ENCODE measurements at places on chromosomes 3 and 15.

DNA sequence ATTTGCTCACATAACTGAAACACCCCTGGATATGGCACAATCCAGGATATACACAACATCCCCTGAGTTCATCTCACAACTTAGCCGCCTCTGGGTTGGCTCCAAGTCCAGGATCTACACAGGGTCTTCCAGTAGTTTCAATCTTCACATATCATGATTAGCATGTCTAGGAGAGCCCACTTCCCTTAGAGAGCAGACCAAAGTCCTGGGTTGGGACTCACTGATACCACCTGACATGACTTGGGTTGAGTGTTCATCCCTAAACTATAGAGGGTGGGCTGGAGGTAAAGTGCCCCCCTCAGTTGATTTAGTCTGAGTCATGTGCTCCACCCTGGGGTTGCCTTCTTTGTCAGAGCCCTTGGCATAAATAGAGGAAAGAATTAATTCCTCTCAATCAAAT is 493.6 kb upstream of the PPP2R3A start:
- DNase-seq, result no peak

GRCh38 chr3:33936921-33937525 is 138.6 kb downstream of the PDCD6IP start:
- no peak for DNase-seq

GRCh38 chr3:50237133-50237651 is 1.2 kb downstream of the GNAI2 start:
- DNase-seq, result no peak

DNA sequence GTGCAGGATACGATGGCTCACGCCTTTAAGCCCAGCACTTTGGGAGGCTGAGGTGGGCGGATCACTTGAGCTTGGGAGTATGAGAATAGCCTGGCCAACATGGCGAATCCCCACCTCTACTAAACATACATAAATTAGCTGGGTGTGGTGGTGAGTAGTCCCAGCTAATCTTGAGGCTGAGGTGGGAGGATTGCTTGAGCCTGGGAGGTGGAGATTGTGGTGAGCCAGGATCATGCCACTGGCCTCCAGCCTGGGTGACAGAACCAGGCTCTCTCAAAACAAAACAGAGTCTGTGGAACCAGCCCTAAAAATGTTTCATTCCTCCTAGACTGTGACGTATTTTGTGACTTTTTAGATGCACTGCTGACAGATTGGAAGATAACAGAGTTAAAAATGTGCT is 34.3 kb upstream of the RAD51 start:
- no peak for DNase-seq

DNA sequence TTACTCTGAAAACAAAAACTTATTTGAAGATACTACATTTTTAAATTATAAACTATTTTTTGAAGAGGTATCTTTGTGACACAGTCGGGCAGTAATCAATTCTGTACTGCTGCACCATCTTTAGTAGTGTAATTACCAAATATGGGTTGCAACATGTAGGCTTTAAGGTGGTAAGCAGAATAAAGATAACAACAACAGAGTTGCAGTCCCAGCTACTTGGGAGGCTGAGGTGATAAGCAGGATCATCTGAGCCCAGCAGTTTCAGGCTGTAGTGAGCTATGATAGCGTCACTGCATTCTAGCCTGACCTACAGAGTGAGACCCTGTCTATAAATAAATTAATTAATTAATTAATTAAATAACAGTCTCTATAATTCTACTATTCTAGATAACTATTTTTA is 6.0 kb downstream of the PLOD2 start:
- DNase-seq, result no peak

- no peak for DNase-seq
Measured at GRCh38 chr3:46496746-46497555, 825 bp upstream of the RTP3 start.

DNA sequence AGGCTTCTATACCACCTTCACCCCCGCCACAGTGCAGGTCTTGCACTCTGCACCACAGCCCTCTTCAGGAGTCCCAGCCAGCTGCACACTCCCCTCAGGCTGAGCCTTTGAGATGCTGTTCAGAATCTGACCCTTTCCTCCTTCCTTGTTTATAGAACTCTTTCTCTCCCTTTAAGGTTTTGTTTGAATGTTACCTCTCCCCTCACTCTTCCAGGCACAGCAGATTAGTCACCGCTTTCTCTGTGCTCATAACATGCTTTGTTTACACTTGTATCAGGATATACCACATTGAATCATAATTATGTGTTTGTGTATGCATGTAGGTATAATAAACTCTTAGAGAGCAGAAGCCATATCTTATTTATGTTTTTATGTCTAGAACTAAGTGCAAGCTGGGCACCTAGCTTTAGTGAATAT is 168.4 kb upstream of the BCL6 start:
- no peak for DNase-seq
